ENCODE measurements at places on chromosomes 13 and 19.

- DNase-seq = no peak
Observed at GRCh38 chr19:37492213-37492612, 14.5 kb upstream of the ZNF793 start.

GRCh38 chr19:17577457-17578097 lies 22.1 kb downstream of the COLGALT1 start:
- DNase-seq = no peak

GRCh38 chr19:2978772-2979171 lies 1.4 kb downstream of the TLE6 start:
- DNase-seq = no peak

- DNase-seq = no peak
Observed at GRCh38 chr13:102309110-102309509, 92.7 kb downstream of the FGF14 start.

- DNase-seq = no peak
Observed at GRCh38 chr13:83877651-83878355, 4.5 kb downstream of the SLITRK1 start.

GRCh38 chr13:105272660-105273631 lies 1262.5 kb downstream of the EFNB2 start:
- DNase-seq = no peak

DNA sequence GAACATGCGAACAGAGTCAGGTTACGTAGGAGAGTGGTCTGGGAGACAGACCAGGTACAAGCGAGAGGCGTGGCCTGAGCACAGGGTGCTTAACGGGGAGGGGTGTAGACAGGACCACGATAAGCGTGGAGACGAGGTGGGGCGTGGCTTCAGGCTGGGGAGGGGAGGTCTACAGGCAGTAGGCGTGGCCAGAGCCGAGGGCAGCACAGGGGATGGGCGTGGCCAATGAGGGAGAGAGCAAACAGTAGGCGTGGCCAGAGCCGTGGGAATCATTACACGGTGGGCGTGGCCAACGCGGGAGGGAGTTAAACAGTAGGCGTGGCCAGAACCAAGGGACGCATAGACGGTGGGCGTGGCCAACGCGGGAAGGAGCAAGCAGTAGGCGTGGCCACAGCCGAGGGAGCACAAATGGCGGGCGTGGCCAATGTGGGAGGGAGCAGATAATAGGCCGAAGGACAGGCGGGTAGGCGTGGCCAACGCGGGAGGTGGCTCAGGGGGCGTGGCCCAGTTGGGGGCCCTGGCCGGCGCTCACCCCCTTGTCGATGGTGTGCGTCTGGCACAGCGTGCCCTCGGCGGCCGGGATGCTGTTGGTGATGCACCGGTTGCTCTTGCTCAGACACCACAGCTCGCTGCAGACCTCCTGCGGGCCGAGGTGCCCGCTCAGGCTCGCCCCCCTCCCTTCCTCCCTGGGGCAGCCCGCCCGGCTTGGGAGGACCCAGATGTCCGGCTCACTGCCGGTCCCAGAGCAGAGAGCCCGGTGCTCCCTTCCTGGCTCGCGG lies 15.2 kb upstream of the MYO1F start:
- no peak for DNase-seq

- DNase-seq = peak; percentile 79
Observed at GRCh38 chr19:48196321-48196763, 25.9 kb downstream of the ZSWIM9 start.

GRCh38 chr19:30163663-30164062 lies 208.5 kb upstream of the ZNF536 start:
- DNase-seq = no peak

DNA sequence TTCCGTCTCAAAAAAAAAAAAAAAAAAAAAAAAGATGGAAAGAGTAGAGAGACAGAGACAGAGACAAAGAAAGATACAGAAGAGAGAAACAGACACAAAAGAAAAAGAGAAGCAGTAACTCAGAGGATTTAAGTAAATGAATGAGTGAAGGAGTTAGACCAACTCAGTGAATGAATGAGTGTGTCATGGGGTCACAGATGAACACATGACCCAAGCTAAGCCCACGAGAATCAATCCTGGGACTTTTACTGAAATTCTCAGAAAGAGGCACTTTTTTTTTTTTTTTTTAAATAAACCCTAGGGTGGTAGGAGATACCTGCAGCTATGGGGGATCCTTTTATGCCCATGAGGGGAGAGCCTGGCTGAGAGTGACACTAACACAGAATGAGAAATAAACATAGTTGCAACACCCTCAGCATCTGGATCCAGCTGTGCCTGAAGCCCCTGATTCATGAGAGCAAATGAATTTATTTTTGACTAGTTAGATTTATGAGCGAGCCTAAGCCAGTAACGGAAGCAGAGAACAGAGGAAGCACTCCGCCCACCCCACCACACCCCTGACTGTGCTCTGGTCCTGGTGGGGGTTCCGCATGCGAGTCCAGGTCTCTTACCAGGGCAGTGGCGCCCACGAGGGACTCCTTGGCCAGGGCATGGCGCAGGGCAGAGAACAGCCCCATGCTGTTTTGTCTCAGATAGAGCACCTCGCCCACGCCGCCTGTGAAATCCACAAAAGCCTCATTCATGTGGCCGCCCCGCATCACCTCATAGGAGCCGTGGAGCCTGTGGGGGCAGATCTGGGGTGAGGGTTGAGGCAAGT lies 4.6 kb downstream of the CAPN12 start:
- no peak for DNase-seq

- no peak for DNase-seq
Observed at GRCh38 chr19:11494634-11495285, 10.9 kb downstream of the ZNF653 start.

DNA sequence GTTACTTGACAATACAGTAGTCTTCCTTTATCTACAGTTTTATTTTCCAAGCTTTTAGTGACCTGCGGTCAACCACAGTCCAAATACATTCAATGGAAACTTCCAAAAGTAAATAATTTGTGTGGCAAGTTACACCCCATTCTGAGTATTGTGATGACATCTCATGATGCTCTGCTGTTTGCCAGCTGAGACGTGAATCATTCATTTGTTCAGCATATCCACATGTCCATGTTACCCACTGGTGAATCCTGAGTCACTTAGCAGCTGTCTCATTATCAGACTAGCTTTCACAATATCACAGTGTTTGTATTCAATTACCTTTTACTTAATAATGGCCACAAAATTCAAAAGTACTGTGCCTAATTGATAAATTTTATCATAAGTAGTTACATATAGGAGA lies 179.8 kb downstream of the PRR20E start:
- no peak for DNase-seq

DNA sequence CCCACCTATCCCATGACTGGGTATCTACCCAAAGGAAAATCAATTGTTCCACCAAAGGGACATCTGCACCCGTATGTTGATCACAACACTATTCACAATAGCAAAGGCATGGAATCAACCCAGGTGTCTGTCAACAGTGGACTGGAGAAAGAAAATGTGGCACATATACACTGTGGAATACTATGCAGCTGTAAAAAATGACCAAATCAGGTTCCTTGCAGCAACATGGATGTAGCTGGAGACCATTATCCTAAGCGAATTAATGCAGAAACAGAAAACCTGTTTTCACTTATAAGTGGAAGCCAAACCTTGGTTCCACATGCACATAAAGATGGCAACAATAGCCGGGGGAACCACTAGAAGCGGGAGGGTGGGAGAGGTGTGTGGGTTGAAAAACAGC lies 228.6 kb downstream of the UQCRFS1 start:
- DNase-seq = no peak

DNA sequence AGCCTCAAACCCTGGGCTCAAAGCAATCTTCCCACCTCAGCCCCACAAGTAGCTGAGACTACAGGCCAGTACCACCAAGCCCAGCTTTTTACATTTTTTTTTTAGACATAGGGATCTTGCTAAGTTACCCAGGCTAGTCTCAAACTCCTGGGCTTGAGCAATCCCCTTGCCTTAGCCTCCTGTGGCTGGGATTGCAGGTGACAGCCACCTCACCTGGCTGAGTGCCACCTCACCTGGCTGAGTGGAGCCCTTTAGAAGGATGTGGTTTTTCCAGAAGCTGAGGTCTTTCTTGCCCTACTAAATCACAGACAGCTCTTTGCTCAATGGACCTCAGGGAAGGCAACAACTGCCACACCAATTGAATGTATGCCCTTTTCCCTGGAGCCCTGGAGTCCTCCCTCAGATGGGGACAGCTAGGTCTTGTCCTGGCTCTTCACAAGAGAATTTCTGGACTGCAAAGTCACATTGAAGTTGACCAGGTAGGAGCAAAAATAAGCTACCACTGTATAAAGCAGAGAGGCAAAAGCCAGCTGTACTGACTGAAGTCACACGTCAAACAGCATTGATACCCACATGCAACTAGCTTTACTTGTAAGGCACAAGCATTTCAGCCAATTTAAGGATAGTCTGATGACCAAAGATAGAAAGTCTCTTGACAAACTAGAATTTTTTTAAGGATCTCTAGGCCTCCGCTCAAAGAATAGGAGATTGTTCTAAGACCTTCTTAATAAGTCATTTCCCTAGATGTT lies 14.0 kb downstream of the PDX1 start:
- DNase-seq = no peak

- peak; percentile 25 for DNase-seq
Observed at GRCh38 chr13:110306960-110307766, at the start of the genes COL4A1 and COL4A2. COL4A1 (minus strand) TSS chr13:110307157; CDS start chr13:110307027, 130 bp downstream. COL4A2 (plus strand) TSS chr13:110307284; CDS start chr13:110307904, 620 bp downstream.

GRCh38 chr19:16836115-16837034 lies 7.2 kb downstream of the SIN3B start:
- DNase-seq = no peak

GRCh38 chr13:107475753-107476453 lies 739.4 kb downstream of the LIG4 start:
- no peak for DNase-seq

GRCh38 chr19:1366899-1367870 lies 16.5 kb upstream of the NDUFS7 start:
- no peak for DNase-seq

GRCh38 chr13:40136896-40137295 lies 481.4 kb downstream of the COG6 start:
- no peak for DNase-seq

GRCh38 chr19:54197121-54197520 lies 3.5 kb upstream of the RPS9 start:
- DNase-seq = no peak

GRCh38 chr13:60019119-60019993 lies 144.4 kb downstream of the DIAPH3 start:
- DNase-seq = no peak

- DNase-seq = peak; percentile 99
Observed at GRCh38 chr19:39435499-39436349, at the start of gene RPS16. RPS16 (minus strand) TSS chr19:39435949; CDS start chr19:39435895, 54 bp downstream.

DNA sequence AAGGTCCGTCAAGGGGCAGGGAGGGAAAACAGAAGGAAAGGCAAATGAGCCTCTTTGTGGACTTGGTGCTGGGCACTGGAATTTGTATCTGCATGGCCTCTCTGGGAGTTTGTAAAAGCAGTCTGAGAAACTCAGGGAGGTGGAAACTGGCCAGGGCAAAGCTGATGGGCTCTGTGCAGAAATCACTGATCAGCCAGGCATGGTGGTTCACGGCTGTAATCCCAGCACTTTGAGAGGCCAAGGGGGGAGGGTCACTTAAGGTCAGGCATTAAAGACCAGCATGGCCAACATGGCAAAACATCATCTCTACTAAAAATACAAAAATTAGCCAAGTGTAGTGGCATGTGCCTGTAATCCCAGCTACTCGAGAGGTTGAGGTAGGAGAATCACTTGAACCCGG lies 369.9 kb upstream of the ZNF507 start:
- DNase-seq = no peak

GRCh38 chr13:40116008-40116407 lies 460.5 kb downstream of the COG6 start:
- no peak for DNase-seq

GRCh38 chr13:73369095-73369494 lies 310.3 kb downstream of the KLF5 start:
- DNase-seq = no peak

DNA sequence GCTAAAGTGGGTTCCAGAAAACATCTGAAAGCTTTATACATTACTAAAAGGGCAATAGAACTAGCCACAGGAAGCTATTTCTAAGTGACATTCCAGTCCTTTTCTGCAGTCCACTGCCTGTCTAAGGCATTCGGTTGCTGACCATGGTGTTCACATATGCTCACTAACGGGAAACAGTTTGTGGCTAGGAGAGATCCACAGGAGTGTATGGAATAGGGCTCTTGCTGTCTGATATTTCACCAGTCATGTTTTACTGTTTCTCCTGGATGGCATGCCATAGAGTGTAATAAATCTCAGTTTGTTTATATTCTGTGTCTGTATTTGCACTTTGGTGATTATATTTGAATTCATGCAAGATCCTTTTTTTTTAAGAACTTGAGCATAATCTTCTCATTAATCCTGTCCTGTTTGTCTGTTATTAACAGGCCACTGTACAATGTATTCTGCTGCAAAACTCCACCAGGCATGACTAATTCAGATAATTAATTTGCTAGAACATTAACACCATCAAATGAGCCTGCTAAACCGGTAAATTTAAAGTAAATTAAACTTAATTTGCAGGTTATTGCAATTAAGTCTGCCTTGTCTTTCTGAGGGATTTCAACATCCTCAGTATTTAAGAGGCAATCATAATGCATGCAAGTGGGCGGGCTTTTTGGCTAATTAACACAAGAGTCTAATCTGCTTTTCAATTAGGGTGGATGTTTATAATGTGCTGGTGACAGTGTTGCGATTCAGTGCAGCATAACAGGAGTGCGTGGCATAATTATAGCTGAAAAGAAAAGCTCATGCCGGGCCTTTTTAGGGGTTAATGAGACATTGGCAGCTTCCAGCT lies 201.3 kb downstream of the POU4F1 start:
- DNase-seq = peak; percentile 2

GRCh38 chr13:45194081-45194939 lies 6.5 kb downstream of the KCTD4 start:
- no peak for DNase-seq

- no peak for DNase-seq
Observed at GRCh38 chr13:75554981-75555380, 5.4 kb downstream of the UCHL3 start.

DNA sequence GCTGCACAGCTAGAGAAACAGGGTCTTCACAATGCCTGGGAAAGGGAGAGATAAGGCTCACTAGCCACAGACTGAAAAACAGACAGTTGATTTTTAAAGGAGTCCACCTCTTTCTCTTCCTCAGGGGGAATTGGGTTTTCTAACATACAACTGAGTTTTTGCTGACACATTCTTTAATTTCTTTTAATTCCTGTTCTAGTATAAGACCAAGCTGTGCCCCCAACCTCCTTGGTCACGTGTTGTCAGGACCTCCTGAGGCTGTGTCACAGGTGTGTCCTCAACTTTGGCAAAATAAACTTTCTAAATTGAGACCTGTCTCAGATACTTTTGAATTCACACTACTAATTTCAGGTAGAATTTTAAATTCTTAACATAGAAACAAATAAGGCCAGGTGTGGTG lies 12.1 kb upstream of the ZNF492 start:
- DNase-seq = no peak

DNA sequence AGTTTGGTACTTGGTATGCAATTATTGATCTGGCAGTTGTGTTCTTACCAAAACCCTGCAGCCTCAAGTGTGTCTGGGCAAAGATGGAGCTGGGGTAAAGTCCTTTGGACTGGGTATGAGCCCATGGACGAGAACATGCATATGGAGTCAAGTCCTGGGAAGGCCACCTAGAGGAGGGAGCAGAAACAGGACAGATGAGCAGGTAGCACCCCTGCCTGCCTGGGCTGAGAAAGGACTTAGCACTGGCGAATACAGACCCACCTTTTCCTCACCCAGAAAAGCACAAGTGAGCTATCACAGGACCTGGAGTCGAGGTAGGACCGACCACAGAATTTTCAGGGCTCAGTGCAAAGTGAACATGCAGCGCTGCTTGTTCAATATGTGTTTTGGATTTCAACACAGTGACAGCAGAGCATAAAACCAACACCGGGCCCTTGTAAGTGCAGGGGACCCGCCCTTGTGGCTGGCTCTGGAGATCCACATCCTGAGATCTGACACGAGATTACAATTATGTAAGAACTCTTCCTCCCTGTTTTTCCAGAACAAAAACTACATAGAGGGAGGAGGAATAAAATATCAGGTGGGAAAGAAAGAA lies 25.9 kb downstream of the IGFL2 start:
- DNase-seq = peak; percentile 25
